ENCODE measurements at places on chromosomes 4 and X. TPM values are rescaled to one million over a fixed set of nuclear protein-coding genes. Genes with fewer than 3 reads are reported as not detected.

The SHISA3 gene
- 0.17 TPM for total RNA-seq

The UGT2A2 gene
- total RNA-seq = not detected

The EXOC1L gene
- not detected for total RNA-seq

The UGT2B10 gene
- total RNA-seq = not detected

The TMPRSS11F gene
- total RNA-seq = not detected

The BCORL1 gene
- total RNA-seq = 9.4 TPM

The EVC gene
- total RNA-seq = 126 TPM

The ZNF732 gene
- total RNA-seq = 0.05 TPM

The DDIT4L gene
- 3.9 TPM for total RNA-seq

The ELF2 gene
- total RNA-seq = 48.0 TPM
